ENCODE measurements at places on chromosomes 7 and 10.
A peak's percentile ranks its signal among the peaks of the same experiment; 100 is the strongest.

DNA sequence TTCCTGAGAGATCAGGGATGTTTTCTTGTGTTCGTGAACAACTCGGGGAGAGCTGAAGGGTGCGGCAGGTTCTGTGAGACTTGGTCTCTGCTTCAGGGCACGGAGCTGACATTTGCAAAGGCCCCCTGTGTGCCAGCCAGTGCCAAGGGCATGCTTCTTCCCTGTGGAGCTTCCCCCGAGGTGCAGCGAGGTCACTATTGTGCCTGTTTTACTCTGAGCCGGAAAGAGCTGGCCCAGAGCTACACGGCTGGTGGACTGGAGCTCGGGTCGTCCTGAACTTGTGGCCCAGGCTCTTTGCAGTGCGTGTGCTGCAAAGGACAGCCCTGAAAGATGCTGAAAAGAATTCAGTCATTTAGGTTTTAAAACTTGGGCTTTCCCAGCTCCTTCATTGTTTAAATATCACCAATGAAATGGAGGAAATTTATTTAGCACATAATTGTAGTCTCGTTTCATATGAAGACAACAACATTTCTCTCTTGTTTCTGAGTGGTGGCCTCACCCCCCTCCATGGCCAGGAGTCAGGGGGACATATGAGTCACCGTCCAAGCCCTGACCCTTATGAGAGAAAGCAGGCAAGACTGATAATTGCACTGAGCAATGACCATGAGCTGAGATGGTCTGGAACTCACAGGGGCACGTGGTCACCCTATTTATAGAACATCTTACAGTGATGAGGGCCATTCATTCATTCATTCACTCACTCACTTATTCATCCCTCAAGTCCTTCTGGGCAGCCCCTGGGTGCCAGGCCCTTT is 102.6 kb downstream of the PTPRE start:
- no peak for DNase-seq

DNA sequence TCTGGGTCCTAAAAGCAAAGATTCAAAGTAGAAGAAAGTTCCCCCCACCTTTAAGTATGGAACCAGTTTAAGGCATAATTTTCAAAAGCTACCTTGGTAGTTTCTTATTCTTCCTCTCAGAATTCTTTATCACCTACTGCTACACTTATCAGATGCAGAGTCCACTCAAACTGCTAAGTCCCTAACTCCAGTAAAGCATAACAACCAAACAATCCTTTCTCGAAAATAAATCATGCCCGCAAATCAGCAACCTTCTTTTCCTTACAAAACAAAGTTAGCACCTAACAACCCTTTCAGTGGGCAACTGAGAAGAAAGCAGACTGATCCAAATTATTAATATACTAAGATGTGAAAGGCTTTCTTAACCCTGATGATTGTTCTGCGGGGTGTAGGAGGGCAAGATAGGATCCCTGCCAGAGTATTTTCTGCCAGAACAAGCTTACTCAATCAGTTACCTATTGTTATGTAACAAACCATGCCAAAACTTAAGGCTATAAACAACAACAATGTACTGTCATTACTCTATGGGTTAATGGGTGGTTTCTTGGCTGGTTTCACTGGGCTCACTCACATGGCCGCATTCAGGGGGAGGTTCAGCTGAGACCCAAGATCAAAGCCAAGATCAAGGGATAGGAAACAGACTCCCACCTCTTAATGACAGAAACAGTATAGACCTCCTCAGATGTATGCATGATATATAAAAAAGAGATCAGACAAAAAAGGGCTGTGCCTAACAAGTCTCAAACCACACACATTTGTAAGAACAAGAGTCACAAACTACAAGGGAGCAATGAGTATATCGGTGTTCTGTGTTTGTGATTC is 42.0 kb downstream of the CCDC6 start:
- DNase-seq: no peak

DNA sequence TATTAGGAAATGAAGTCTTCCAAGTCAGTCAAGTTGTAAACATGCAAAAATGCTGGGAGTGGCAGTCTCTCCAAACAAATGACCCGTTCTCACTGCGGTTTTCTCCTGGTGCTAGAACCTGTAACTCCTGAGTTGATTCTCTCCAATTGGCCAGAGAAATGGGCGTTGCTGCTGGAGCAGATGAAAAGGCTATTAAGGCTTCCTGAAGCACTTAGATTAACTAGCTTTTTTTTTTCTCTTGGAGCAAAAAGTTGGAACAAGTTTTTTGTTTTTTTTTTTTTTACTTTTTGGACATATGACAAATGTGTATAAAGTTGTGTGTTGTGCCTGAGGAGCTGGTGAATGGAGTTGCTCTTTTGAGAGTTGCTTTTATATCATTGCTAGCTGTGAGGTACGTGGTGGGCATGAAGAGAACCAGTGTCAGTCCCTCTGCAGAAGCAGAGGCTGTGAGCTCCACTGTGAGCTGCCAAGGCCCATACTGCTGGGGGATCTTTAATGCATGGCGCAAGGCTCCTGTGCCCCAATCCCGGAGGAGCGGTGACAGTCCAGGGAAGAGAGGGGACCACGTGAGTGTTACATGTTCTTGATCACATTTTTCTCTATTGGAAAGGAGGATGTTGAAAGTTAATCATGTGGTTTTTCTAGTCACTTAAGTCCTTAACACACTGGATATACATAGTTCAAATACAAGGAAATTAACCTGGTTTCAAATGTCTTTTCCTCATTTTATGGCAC is 393.6 kb upstream of the GALNT17 start:
- no peak for DNase-seq

- DNase-seq: peak; percentile 10
These were observed 217.9 kb downstream of the SFMBT2 start for GRCh38 chr10:7192831-7193361.

GRCh38 chr10:19451937-19452336 is 364.3 kb upstream of the PLXDC2 start:
- no peak for DNase-seq

- DNase-seq: no peak
These were observed 33.4 kb downstream of the DCLRE1A start for GRCh38 chr10:113820507-113820906.

GRCh38 chr7:14604606-14605005 is 297.9 kb downstream of the DGKB start:
- no peak for DNase-seq

Data from stimulated activated CD4-positive, alpha-beta T cell treated with anti-CD3 and anti-CD28 coated beads, TNF-alpha, amount 100 ng/mL, for 1 hour (primary cell).